ENCODE measurements at places on chromosomes 1 and 21. TPM values are rescaled to one million over a fixed set of nuclear protein-coding genes. Genes with fewer than 3 reads are reported as not detected.

- DNase-seq, result no peak
These were observed 15.2 kb downstream of the SLC27A3 start for GRCh38 chr1:153790313-153790965.

- DNase-seq, result no peak
These were observed 8.1 kb upstream of the LMX1A start for GRCh38 chr1:165364568-165365133.

DNA sequence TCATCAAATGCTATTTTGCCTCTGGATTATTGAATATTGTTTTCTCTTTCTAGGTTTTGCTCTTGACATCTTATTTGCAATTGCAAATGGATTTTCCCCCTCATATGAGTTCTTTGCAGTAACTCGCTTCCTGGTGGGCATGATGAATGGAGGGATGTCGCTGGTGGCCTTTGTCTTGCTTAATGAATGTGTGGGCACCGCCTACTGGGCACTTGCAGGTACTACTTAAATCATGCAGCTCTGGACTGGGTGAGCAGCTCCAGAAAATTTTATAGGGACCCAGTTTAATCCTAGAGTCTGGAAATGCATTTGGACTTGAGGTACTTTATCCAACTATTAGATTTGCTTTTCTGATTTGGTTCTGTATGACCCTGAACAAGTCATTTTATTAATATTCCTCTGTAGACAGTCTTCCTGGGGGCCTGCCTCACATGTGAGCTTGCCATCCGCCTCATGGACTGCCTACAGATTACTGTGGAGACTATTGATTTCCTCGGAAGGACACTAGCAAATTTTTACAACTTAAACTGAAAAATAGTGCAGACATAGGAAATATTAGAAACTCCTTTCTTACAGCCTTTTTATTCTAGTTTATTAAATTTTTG lies 44.5 kb downstream of the SLC22A15 start:
- peak; percentile 18 for DNase-seq

DNA sequence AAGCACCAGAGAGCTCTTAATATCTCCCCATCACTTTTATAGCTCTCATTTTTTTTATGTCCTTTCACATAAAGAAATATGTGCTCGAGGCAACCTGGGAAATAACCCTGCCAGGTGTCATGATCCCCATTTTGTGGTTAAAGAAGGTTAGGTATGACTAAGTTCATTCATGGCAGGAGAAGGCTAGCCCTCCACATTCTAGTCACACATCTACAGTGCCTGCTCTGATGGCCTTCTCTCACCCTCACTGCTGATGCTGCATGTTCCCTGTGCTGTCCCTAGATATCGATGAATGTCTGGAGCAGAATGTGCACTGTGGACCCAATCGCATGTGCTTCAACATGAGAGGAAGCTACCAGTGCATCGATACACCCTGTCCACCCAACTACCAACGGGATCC lies 187.5 kb downstream of the TPR start:
- DNase-seq, result no peak

GRCh38 chr1:203320591-203321272 lies 15.4 kb downstream of the BTG2 start:
- peak; percentile 41 for DNase-seq

DNA sequence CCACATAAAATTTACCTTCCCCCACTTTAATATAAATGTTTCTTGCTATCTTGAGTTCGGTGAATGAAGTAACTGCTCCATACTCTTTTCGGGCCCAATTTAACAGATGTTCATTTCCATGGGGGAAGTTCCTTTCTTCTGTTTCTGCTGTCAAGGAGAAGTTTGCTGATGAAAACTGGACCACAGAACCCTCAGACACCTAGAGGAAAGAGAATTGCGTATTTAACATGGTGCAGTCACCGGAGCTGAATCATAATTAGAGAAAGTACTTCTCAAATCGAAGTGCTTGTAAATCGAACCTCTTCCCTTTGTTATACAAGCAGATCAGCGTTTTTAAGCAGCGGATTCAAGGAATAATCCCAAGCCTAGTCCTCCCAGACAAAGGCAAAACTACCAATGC lies 151.2 kb downstream of the TGFBR3 start:
- DNase-seq, result no peak

DNA sequence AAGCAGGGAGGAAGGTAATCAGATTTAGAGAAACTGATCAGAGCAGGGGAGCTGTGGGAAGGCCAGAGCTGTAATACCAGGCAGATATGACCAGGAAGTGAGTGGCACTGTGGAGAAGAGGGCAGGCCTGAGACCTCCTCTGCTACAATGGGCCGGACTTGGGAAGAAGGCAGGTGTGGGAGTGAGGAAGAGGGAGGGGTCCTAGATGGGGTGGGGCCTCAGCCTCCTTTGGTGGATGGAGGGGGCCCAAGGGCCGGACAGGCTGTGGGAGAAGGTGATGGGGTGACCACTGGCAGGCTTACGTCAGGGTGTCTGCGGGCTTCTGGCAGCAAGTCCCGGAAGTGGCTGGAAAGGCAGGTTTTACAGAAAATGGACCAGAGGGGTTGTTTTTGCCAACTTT lies 5.0 kb upstream of the HPCA start:
- no peak for DNase-seq

The HSPA6 gene
- total RNA-seq, result 0.06 TPM

The AQP10 gene
- not detected for total RNA-seq

The HRNR gene
- total RNA-seq, result not detected

The OR6N1 gene
- not detected for total RNA-seq

Measured in glomerular endothelial cell (primary cell).